H4 (cell line): ENCODE measurements at places on chromosomes 16 and 17. TPM values are rescaled to one million over a fixed set of nuclear protein-coding genes. Genes with fewer than 3 reads are reported as not detected.

The B3GNT9 gene
- 21.2 and 21.6 TPM in 2 replicates for total RNA-seq

DNA sequence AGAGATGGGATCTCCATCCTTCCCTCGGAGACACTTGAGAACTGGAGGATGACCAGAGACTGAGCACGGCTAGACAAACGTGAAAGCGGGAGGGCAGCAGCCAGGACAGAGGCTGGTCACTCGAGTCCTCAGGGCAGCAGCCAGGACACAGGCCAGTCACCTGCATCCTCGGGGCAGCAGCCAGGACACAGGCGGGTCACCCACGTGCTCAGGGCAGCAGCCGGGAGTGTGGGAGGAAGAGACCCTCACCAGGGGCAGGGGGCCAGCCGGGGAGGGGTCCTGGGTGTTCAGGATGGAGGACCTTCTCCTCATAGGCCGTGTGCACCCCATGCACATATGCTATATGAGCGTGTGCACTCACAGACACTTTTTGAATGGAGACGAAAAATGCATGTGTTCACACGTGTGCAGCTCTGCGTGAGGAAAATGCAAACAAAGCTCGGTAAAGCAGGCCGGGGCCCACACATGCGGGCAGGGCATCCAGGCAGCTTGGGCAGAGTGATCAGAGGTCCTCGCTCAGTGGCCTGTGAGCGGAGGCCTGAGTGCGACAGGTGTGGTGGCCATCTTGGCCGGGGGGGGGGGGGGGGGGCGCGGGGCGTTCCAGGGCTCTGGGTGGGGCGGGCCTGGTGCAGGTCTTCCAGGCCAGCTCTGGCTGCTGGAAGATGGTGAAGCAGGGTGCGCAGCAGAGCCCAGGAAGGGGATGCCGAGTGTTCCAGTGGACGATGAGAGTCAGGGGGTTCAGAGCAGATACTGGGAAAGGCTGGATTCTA lies 26.7 kb downstream of the ZNF469 start:
- DNase-seq = no peak

DNA sequence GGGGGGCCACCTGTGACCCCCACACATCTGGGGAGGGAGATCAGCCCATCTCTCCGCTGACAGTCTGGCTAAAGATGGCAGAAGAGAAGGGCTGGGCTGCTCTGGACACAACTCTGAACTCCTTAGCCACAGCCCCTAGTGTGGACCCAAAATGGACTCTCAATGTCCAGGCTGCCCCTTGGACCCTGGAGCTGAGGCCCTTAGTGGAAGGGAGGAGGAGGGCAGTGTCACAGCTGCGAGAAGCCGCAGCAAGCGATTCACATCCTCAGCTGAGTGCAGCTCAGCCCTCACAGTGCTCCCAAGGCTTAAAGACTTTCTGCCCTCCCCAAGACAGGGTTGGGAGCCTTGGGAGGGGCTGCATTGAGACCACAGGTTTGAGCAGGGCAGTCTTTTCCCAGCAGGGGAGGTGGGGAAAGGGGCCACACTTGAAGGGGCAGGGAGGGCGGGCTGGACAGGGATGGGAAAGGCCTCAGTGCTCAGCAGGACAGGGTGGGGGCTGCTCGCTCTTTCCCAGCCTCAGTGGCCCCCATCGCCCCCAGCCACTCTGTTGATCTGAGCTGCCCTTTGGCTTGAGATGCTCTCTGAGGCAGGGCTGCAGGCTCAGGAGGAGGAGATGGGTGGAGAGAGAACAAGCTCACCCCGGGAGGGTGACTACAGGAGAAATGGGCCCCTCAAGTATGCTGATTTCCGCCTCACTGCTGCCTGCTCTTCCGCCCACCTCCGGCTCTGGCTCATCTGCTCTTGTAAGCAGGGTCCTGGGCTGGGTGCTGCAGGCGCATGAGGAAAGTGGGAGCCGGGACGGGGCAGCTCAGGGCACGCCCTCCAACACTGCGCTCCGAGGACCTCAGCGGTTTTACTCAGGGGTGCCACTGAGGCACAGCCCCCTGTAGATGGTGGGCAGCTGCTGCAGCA lies 50.9 kb upstream of the MTSS2 start:
- DNase-seq = no peak

DNA sequence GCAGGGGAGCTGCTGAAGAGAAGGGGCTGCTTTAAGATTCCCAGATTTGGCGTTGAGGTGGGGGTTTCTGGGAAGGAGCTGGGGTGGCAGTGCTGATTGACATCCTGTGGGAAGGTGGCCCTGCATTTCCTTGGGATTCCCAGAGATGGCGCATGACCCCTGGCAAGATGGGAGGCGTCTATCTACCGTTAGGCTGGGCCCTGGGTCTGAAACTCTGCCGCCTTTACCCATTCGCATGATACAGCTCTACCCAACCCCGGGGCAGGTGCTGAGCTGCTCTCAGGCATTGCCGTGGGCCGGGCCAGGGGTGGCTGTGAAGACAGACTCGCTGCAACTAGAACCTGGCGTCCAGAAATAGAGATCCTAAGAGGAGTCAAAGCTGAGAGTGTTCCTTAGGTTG lies 9.9 kb upstream of the MVD start:
- DNase-seq = no peak

The HOXB6 gene
- 1.4 and 3.1 TPM in 2 replicates for total RNA-seq

GRCh38 chr17:17714261-17714866 lies 33.1 kb downstream of the RAI1 start:
- DNase-seq = no peak

GRCh38 chr17:49457564-49458535 lies 37.2 kb upstream of the NGFR start:
- DNase-seq = no peak

DNA sequence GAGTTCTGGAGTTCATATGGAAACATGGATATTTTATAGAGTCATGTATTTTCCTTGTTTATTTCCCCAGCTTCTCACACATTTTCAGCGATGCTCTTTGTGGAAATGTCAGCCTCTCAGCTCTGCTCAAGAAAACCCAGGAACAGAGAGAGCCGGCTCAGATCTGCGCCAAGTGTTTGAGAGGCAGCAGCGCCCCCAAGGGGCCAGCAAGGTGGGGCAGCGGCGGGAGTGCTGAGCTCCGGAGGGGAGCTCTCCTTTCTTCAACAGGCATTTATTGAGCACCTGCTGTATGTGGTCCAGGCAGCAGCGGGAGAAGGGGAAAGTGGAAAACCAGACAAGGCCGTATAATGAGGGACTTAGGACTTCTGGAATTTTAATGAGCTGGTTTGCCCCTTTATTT lies 421.1 kb upstream of the C16orf82 start:
- no peak for DNase-seq

- DNase-seq = no peak
Observed at GRCh38 chr17:45338996-45339535, 22.2 kb upstream of the MAP3K14 start.

The RSKR gene
- total RNA-seq = 2.2 and 2.9 TPM in 2 replicates

GRCh38 chr17:17300624-17301568 lies 2.3 kb upstream of the NT5M start:
- DNase-seq = no peak

GRCh38 chr16:21565507-21565860 lies 33.9 kb upstream of the METTL9 start:
- DNase-seq = no peak
